Fibroblast of lung (primary cell): ENCODE measurements at places on chromosomes 2 and 18. TPM values are rescaled to one million over a fixed set of nuclear protein-coding genes. Genes with fewer than 3 reads are reported as not detected.
A peak's percentile ranks its signal among the peaks of the same experiment; 100 is the strongest.

GRCh38 chr2:65934992-65935629 is 499.8 kb upstream of the MEIS1 start:
- peak; percentile 16 for DNase-seq

DNA sequence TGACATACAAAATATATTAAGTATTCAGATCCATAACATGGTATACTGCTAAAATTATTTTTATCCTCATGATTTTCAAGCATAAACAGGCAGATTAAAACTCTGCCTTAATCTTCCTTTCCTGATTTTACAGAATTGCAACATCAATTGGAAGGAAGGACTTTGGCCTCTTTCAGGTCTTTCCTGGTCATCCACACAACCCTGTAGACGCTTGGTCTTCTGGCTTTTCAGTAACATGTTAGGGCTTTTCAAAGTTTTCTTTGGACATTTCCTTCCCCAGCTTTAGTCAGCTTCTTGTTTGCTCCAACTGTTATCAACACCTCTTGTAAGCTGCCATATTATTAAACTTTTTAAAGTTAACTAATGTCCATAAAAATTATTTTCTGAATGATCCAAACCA is 1364.9 kb upstream of the NRXN1 start:
- no peak for DNase-seq

DNA sequence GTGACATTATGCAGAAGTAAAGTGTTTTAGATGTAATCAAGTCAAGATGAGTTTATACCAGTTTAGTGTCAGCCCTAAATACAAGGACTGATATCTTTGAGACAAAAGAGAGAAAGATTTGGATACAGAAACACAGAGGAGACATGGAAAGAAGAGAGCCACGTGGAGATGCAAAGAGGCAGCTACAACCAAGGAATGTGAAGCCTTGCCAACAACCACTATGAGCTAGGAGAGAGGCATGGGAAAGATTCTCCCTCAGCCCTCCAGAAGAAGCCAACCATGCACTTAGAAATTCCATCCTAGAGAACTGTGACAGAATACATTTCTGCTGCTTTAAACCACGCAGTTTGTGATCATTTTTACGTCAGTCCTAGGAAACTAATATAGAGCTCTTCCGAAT is 217.2 kb downstream of the DOK6 start:
- DNase-seq: peak; percentile 11

GRCh38 chr2:129699781-129700573 is 279.5 kb upstream of the RAB6C start:
- DNase-seq: no peak

HOXD4 gene
- polyA plus RNA-seq: not detected in 2 replicates

DNA sequence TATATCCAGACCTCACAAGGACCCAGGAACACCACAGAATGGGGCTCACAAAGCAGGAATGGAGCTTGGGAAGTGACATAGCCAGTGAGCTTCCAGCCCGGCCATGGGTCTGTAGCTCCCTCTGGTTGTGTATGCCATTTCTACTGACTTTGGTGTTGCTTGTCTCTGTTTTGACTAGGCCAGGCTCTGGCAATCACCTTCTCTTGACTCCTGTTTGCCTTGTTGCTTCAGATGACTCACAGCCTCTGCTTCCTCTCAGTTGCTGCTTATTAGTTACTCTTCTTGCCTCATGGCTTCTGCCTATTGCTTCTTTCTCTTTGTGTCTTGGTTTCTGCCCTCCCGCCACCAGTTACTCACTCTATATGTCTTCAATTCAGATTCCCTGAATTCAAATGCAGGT is 15.8 kb upstream of the IER3IP1 start:
- DNase-seq: no peak

DNA sequence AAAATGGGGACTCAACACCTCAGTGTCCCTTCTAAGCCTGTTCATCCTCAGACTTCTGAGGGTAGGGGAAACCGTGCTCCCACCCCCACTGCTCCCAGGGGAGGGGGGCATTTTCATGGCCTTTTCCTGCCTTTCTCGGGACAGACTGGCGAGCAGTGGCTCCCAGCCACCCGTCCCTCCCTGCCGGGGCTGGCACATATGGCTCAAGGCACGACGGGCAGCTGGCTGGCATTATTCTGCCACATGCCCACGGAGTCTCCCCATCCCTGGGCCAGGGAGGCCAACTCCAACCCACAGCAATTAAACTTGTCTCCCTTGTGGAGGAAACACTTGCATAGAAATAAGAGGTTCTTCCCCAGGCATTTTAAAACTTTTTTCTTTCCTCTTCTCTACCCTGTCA is 148.5 kb upstream of the CBLN2 start:
- DNase-seq: no peak

GRCh38 chr18:23856466-23857163 is 157.9 kb upstream of the TTC39C start:
- DNase-seq: peak; percentile 4

- DNase-seq: peak; percentile 25
Measured at GRCh38 chr2:73594251-73594650, 48.0 kb downstream of the NAT8 start.

GRCh38 chr2:55048508-55049042 is 1.7 kb downstream of the RTN4 start:
- DNase-seq: peak; percentile 58

DNA sequence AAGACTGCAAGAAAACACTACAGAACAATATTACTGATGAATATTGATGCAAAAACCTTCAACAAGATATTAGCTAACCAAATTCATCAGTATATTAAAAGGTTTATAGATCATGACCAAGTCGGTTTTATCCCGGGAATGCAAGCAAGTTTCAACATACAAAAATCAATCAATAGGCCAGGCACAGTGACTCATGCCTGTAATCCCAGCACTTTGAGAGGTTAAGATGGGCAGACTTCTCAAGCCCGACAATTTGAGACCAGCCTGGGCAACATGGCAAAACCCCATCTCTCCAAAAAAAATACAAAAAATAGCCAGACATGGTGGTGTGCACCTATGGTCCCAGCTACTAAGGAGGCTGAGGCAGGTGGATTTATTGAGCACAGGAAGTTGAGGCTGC is 82.9 kb downstream of the FSIP2 start:
- no peak for DNase-seq

DNA sequence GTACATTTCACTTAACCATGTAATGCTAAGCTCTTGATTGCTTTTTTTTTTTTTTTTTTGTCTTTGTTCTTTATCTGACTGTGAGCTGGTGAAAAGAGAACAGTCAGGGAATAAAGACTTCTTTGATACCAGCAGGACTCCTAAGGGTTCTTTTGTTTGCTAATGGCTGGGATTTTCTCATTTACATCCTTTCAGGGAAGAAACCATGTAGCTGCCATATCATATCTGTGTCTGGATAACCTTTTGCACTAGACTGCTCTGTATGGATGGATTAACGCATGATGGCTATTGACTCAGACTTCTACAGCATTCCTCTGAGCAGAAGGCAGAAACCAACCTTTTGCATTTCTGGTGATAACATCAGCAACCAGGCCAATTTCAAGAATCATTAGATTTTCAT is 504.0 kb downstream of the LRRTM4 start:
- DNase-seq: peak; percentile 11

SLC16A14 gene
- 1.8 and 1.9 TPM in 2 replicates for polyA plus RNA-seq

GRCh38 chr2:177348733-177349693 is 43.6 kb upstream of the AGPS start:
- no peak for DNase-seq

KIF1A gene
- 0.01 and 0.05 TPM in 2 replicates for polyA plus RNA-seq

RABL2A gene
- 6.4 and 7.4 TPM in 2 replicates for polyA plus RNA-seq

FNDC4 gene
- polyA plus RNA-seq: 9.6 and 15.2 TPM in 2 replicates

GRCh38 chr2:212766921-212767320 is 228.3 kb upstream of the ERBB4 start:
- DNase-seq: no peak

GRCh38 chr18:68449292-68449691 is 265.6 kb downstream of the TMX3 start:
- DNase-seq: peak; percentile 94

DNA sequence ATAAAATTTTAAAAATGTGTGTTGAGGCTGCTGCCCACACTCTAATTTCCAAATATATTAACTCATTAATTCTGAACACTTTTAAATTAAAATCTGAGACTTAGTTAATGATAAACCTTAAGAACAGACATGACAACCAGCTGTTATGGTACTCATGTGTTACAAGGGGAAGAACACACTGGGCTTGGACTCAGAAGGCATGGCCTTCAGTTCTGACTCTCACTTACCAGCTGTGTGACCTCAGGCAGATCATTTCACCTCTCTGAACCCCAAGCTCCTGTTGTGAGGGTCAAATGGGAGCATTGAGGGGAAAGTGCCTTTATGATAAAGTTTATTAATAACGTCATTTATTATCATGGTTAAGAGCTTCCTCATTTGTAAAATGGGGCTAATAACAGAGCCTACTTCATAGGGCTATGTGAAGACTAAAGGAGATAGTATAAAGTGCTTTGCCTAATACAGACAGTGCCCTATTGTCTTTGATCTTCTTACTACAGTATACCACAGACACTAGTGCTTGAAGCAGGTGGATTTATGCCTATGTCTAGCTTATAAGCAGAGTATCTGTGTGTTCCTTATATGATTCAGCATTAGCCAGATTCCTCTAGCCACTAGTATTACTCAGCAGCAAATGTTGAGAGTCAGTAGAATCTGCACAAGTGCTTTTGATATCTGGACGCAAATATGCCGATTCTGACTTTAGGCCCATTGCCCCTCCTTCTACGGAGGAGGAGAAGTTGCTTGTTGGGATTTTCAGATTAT is 99.6 kb downstream of the SGPP2 start:
- DNase-seq: no peak

GRCh38 chr2:18836436-18836835 is 247.1 kb upstream of the NT5C1B start:
- DNase-seq: no peak

KCNJ3 gene
- polyA plus RNA-seq: not detected in 2 replicates

MALL gene
- 3.6 and 32.5 TPM in 2 replicates for polyA plus RNA-seq

DNA sequence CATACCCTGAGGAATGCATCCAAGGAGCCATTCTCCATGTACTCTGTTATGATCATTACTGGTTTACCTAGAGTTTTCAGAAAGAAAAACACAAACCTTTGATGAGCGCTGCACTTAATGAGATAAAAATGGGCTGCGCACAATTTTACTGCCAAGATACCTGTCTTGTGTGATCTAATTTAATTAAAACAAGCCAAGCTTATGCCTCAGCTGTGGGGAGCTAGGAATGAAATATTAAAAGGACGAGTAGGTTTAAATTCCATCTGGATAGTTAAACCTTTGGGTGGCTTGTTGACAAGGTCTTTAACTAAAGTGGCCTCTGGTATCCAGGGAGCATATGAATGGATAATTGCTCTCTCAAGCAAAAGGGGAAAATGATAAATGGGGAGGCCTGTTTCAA is 135.0 kb downstream of the EPHA4 start:
- DNase-seq: no peak

RAMP1 gene
- polyA plus RNA-seq: 3.2 and 3.3 TPM in 2 replicates

RAX gene
- polyA plus RNA-seq: not detected in 2 replicates

DNA sequence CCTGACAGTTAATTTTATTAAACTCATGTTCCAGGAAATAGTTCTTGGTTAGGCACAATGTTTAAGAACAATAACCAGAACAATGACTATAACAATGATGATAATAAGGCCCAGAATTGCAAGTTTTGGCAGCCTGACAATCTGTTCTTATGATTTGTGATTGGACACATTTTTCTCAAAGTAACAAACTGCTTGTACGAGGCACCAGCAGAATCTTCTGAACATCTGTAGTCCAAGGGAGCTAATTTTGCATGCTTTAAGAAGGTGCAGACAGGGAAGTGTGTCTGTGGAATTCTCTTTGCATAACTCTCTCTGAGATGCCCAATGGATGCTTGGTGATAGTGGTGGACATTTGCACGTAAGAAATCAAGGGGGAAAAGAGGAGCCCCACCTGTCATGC is 709.3 kb downstream of the SLC4A3 start:
- no peak for DNase-seq

DNA sequence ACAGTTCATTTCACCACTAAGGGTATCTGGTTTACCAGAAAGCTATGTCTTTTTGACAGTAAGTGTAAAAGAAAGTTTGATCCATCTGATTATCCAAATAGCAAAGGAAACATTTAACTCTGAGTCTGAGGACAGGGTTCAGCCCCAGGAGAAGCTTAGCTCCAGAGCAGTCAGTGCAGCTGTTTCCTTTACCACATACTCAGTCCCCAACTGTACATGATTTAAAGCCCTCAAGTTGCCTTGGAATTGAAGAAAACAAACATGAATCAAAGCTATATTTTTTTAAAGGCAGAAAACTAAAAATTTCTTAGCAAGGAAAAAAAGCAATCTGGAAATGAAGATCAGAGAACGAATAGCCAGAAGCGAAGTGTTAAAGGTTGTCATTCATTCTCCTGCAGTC is 746.0 kb downstream of the METTL4 start:
- DNase-seq: no peak

LYG2 gene
- not detected in 2 replicates for polyA plus RNA-seq

DNA sequence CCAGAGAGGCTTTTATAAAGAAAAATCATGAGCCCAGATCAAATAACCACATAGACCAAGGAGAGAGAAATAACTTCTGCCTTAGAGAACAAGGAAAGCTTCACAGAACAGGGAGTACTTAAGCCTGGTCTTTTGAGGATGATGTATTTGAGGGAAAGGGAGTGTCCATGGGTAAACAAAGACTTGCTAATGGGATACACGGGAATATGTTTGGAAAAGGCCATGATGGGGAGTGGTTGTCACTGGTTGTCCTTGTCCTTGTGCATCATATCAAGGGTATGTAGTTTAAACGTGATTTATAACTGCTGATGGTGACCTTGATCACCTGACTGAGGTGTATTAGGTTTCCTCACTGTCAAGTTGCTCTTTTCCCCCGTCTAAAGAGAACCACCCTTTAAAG is 169.9 kb downstream of the FAM210A start:
- no peak for DNase-seq

GRCh38 chr18:38520786-38521185 is 955.2 kb upstream of the CELF4 start:
- no peak for DNase-seq

GRCh38 chr2:199739413-199740110 is 111.4 kb downstream of the FTCDNL1 start:
- DNase-seq: peak; percentile 74

GRCh38 chr2:73021371-73022010 is 50.0 kb downstream of the SFXN5 start:
- no peak for DNase-seq

GRCh38 chr2:226556050-226556449 is 243.6 kb downstream of the IRS1 start:
- peak; percentile 39 for DNase-seq

DNA sequence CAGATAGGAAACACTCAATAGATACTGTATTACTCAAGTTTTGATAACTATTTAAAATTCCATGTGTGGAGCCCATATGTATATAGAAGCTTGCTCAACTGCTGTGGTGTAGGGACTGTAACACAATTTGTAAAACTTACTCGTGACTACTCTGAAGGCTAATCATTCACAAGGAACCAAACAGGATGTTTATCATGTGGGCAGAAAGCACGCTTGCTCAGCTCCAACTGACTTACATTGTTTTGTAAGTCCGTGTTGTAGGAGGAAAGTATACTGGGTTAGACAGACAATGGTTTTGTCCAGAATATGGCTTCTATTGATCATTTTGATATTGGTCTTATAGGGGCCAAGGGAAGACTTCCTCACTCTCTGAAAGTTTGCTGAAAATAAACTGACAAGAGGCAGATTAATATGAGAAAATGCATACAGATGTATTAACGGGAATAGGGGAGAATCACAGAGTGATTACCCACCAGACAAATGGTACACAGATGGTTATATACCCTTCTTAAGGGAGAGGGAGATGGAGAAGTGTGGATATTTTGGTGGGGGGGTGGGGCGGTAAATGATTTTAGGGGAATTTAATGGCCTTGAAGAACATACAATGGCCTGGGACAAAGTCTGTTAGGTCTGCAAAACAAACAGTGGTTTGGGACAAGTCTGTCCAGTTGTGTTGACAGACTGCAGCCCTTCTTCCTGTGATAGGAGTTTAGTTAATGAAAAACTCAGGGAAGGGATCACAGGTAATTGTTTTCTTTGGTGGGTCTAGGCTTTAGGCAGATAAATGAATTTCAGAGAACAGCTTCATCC is 259.3 kb upstream of the SP5 start:
- peak; percentile 22 for DNase-seq

C1QL2 gene
- not detected in 2 replicates for polyA plus RNA-seq
